Bronchus fibroblast of lung (primary cell): ENCODE measurements at places on chromosomes 4 and X. TPM values are rescaled to one million over a fixed set of nuclear protein-coding genes. Genes with fewer than 3 reads are reported as not detected.

SUPT20HL2 gene
- total RNA-seq = not detected in 2 replicates

CNGA1 gene
- total RNA-seq = under 0.01 TPM in 1 of 2 replicates, not detected in the other

TCEAL9 gene
- total RNA-seq = 50.1 and 113 TPM in 2 replicates

BEND2 gene
- not detected in 2 replicates for total RNA-seq

AMOT gene
- 5.0 and 6.1 TPM in 2 replicates for total RNA-seq

OPRPN gene
- not detected in 2 replicates for total RNA-seq

VCX gene
- not detected in 2 replicates for total RNA-seq

PAGE4 gene
- total RNA-seq = not detected in 2 replicates

CXXC4 gene
- under 0.01 and 0.17 TPM in 2 replicates for total RNA-seq

CSAG2 gene
- not detected in 2 replicates for total RNA-seq

SSX4 gene
- not detected in 2 replicates for total RNA-seq

TCP11X2 gene
- not detected in 2 replicates for total RNA-seq

FOXR2 gene
- total RNA-seq = not detected in 2 replicates

KLHL34 gene
- under 0.01 TPM in 1 of 2 replicates, not detected in the other for total RNA-seq

ANTXR2 gene
- total RNA-seq = 30.8 and 33.3 TPM in 2 replicates

AMBN gene
- total RNA-seq = not detected in 2 replicates

MFAP3L gene
- 0.50 and 1.3 TPM in 2 replicates for total RNA-seq

SGMS2 gene
- 43.1 and 60.4 TPM in 2 replicates for total RNA-seq

MAGEE1 gene
- under 0.01 and 0.17 TPM in 2 replicates for total RNA-seq

CDKL2 gene
- total RNA-seq = 0.45 and 0.84 TPM in 2 replicates

KLF8 gene
- 0.34 and 0.59 TPM in 2 replicates for total RNA-seq

ADH1A gene
- total RNA-seq = not detected in 2 replicates

ZMAT1 gene
- 0.15 TPM in 1 of 2 replicates, not detected in the other for total RNA-seq

DRD5 gene
- not detected in 2 replicates for total RNA-seq

CABS1 gene
- not detected in 2 replicates for total RNA-seq

ATP2B3 gene
- total RNA-seq = not detected in 2 replicates

WDFY3 gene
- 21.2 and 21.9 TPM in 2 replicates for total RNA-seq

MAOA gene
- total RNA-seq = 45.0 and 45.4 TPM in 2 replicates

CXCL11 gene
- not detected in 2 replicates for total RNA-seq

ARSJ gene
- 29.6 and 32.3 TPM in 2 replicates for total RNA-seq

PAK3 gene
- 0.17 and 0.74 TPM in 2 replicates for total RNA-seq

GRIPAP1 gene
- 10.8 and 11.0 TPM in 2 replicates for total RNA-seq

RIBC1 gene
- 0.15 TPM in 1 of 2 replicates, not detected in the other for total RNA-seq

TRAPPC2 gene
- total RNA-seq = 8.0 and 8.2 TPM in 2 replicates

FAM184B gene
- under 0.01 TPM in 1 of 2 replicates, not detected in the other for total RNA-seq

GYPE gene
- total RNA-seq = 0.74 and 0.84 TPM in 2 replicates

SSX7 gene
- total RNA-seq = not detected in 2 replicates

PDE6B gene
- total RNA-seq = 2.5 and 6.7 TPM in 2 replicates

HEPH gene
- 5.2 and 7.1 TPM in 2 replicates for total RNA-seq

CXCL8 gene
- total RNA-seq = 5.6 and 6.9 TPM in 2 replicates

RHOH gene
- total RNA-seq = not detected in 2 replicates

SOD3 gene
- total RNA-seq = 4.5 TPM in 2 replicates

CC2D2A gene
- 25.9 TPM in 2 replicates for total RNA-seq

ELF4 gene
- 17.5 and 17.8 TPM in 2 replicates for total RNA-seq

ANKRD37 gene
- total RNA-seq = 1.9 and 2.2 TPM in 2 replicates

GPAT3 gene
- total RNA-seq = 2.4 and 3.2 TPM in 2 replicates

STARD8 gene
- total RNA-seq = 2.4 and 2.7 TPM in 2 replicates

F9 gene
- total RNA-seq = not detected in 2 replicates

PABPC1L2A gene
- not detected in 2 replicates for total RNA-seq

CDS1 gene
- under 0.01 and 0.34 TPM in 2 replicates for total RNA-seq

HTRA3 gene
- 3.3 and 4.4 TPM in 2 replicates for total RNA-seq

MRFAP1L1 gene
- total RNA-seq = 34.5 and 48.4 TPM in 2 replicates
